ENCODE measurements at places on chromosomes 6 and 20.

- no peak for DNase-seq
Measured at GRCh38 chr6:21214738-21215448, 378.7 kb upstream of the SOX4 start.

GRCh38 chr6:149529650-149530049 lies 16.2 kb downstream of the PPIL4 start:
- DNase-seq, result no peak

DNA sequence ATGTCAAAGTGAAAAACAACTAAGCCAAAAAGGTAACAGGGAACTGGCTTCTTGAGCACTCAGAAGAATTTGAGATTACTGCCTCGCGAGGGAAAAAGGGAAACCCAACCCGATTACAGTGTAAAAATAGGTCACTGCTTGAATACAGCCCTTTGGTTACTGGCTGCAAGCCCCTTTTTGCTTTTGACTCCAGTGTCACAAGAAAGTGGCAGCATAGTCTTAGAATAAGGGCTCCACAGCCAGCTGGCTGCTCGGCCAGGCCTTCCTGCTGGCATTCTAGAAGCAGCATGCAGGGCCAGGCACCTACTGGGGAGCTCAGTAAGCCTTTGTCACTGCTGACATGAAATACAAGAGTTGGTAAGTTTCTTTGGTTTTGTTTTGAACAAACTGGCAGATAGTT lies 83.0 kb downstream of the ZHX3 start:
- no peak for DNase-seq

- no peak for DNase-seq
Measured at GRCh38 chr6:90000864-90001731, 106.8 kb downstream of the GJA10 start.

- no peak for DNase-seq
Measured at GRCh38 chr6:105545947-105546731, 143.3 kb upstream of the PREP start.

GRCh38 chr6:71745525-71745924 lies 140.8 kb upstream of the RIMS1 start:
- DNase-seq, result no peak
